ENCODE measurements at places on chromosomes 7 and 10. TPM values are rescaled to one million over a fixed set of nuclear protein-coding genes. Genes with fewer than 3 reads are reported as not detected.

NKX1-2 gene
- total RNA-seq: not detected

GRCh38 chr10:11351801-11352200, 259.6 kb downstream of the USP6NL start:
- no peak for DNase-seq

DNA sequence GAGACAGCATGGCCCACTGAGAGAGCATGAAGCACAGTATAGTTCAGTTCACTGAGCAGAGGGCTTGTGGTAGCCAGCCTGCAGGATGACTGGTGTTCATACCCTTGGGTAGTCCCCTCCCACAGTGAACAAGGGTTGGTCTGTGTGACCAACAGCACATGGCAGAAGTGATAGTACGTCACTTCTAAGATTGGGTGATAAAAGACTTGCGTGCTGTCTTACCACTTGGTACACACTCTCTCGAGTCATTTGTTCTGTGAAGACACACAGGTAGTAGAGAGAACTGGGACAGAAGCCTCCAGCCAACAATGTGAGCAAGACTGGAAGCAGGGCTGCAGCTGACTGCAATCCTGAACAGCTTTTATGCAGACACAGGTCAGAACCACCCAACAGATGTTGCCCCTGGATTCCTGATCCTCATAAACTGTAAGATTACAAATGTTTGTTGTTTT, 14.6 kb downstream of the EPC1 start:
- DNase-seq: no peak

DNA sequence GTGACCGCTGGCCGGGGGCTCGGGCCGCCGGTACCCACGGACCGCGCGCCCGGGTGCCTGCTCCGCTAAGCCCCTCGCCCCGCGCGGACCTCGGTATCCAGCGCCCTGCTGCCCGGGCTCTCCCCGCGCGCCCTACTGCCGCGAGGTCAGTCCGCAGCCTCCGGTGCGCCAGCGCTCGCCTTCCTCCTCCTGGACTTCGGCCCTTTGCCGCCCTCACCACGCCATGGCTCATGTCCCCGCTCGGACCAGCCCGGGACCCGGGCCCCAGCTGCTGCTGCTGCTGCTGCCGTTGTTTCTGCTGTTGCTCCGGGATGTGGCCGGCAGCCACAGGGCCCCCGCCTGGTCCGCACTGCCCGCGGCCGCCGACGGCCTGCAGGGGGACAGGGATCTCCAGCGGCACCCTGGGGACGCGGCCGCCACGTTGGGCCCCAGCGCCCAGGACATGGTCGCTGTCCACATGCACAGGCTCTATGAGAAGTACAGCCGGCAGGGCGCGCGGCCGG, 483 bp downstream of the GDF10 start:
- DNase-seq: no peak

GRCh38 chr7:146177301-146177700, 60.7 kb downstream of the CNTNAP2 start:
- no peak for DNase-seq

GRCh38 chr10:83459124-83459523, 680.2 kb upstream of the GHITM start:
- DNase-seq: no peak

- DNase-seq: no peak
Measured at GRCh38 chr7:40211276-40212003, 76.6 kb downstream of the SUGCT start.

- no peak for DNase-seq
Measured at GRCh38 chr7:148624735-148625134, 34.2 kb downstream of the C7orf33 start.

DNA sequence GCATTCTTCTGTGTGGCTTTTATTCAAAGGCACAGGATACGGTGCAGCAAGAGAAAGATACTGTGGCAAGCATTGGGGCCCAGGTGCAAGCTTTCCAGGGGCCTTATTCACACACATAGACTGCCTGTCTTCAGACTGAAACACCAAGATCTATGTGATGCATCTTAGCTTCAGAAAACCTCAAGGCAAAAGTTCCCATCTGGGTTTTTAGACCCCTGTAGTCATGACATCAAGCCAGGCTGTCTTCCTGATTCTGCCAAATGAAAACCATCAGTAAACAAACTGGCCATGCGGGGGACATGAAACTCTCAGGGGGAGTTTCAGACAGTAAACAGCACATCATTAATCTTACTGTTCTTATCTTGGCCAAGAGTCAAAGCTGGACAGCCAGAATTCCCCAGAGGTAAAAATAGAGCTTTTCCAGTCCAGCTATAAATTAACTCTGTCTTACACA, 9.8 kb downstream of the AGBL3 start:
- DNase-seq: no peak

ASAH2 gene
- 0.46 TPM for total RNA-seq

DNA sequence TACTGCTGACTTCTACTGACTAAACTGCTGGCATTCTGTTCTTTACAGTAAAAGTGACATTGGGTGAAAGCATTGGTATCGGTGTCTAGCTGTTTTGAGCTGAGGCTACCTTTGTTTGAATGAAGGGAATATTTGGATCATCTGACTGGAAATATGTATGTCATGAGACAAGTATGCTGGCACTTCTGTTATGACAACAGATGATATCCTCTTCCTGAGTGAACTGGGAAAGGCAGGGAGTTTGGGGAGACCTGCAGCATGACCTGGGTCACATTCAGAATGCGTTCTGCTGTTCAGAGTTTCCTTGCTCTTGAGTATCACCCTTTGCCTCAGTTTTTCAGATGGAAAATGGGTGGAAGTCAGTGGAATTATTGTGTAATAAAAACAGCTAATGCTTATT, 81.8 kb downstream of the PLCE1 start:
- no peak for DNase-seq

DNA sequence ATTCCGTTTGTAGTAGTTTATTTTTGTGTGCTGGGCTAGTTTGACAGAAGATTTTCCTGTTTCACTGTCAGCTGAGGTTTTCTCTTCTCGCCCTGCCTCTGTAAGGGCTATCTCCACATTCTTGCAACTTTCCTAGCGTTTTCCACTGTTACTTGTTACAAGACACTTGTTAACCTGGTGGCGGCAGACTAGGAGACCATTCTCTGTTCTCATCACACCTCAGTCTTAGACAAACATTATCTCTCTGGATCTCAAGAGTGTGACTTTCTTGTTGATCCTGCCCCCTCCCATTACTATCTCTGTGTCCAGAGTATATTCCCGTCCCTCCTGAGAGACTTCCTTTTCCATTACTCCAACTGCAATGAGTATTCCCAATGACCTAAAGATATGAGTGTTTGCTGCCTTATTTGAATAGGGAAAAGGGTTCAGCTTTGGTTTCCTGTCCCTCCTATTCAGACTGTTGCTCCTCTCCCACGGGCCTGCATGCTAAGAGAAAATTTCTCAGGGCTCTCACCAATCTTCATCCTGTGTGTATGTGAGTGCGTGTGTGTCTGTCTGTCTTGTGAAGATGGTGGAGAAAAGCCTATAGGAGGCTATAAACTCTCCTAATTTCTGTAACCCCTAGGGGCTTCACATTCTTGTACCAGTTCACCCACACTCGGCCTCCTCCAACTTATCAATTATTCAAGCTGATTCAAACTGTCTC, 722.4 kb upstream of the POT1 start:
- DNase-seq: no peak

- DNase-seq: no peak
Measured at GRCh38 chr10:45809837-45810236, 37.5 kb downstream of the AGAP4 start.

DNA sequence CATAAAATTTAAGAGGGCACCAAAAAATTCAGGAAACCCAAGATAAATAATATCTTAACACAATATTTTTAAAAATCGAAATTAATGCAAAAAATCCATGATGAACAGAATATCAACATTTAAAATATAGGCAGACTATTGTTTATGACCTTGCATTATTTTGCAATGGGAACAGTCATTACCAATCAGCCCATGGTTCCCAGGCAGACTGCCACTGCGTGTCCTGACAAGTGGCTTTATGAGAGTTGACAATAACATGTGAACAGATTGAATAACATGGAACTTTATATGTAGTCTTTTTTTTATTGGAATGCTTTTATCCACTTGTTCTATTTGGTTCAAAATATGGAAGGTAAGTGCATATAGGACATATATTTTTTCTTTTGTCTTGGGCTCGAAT, 3.1 kb upstream of the AVPI1 start:
- no peak for DNase-seq

PPP1R9A gene
- total RNA-seq: 9.3 TPM

ZNF736 gene
- total RNA-seq: 5.5 TPM

- DNase-seq: no peak
Measured at GRCh38 chr7:81802251-81802650, 32.4 kb upstream of the HGF start.

DNA sequence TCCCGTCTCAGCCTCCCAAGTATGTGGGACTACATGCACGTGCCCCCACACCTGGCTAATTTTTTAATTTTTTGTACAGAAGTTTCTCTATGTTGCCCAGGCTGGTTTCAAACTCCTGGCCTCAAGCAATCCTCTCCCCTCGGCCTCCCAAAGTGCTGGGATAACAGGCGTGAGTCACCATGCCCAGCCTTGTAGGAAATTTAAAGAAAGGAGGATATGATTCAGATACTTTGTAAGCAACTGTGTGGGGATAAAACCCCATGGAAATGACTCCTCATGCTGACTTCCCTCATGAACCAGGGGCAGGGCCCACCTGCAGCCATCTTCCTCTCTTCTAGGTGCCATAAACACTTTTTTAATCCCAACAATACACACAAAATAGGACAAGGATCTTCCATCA, 50.2 kb downstream of the APBB1IP start:
- DNase-seq: no peak

- peak; percentile 52 for DNase-seq
Measured at GRCh38 chr10:23067939-23068775, 27.2 kb upstream of the MSRB2 start.

DNA sequence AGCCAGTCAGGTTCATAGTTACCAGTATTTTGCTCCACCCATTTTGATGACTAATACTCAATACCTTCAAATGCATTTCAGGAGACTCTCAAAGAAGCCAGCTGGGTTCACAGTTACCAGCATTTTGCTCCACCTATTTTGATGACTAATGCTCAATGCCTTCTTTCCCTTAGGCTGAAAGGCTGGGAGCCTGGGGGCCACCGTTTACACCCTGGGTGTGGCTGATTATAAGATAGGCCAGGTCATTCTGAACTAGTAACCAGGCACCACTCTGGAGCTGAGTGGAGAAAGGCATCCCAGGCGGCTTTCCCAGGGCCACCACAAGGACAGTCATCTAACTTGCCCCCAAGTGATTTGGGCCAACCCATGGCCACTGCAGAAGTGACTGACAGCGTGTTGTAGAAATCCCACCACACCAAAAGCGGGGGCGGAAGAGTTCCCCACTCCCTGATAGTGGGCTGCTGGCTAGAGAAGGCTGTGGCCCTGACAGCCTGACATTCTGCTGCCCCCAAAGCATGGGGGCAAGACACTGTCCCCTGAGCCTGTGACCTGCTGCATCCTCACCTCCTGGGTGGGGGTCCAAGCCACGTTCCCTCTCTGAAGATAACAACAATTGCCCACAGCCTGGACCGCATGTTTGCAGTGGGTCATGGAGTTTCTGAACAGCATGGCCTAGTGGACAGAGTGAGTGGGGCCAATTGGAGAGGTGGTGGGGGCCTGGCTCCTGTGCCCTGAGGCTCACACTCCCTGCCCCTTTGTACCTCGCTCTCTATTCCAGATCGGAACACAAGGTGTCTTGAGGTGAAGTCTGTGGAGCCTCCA, 23.0 kb upstream of the ZNF488 start:
- DNase-seq: no peak

- no peak for DNase-seq
Measured at GRCh38 chr10:13706604-13707003, 119.8 kb downstream of the PRPF18 start.

OR2A1 gene
- not detected for total RNA-seq

DNA sequence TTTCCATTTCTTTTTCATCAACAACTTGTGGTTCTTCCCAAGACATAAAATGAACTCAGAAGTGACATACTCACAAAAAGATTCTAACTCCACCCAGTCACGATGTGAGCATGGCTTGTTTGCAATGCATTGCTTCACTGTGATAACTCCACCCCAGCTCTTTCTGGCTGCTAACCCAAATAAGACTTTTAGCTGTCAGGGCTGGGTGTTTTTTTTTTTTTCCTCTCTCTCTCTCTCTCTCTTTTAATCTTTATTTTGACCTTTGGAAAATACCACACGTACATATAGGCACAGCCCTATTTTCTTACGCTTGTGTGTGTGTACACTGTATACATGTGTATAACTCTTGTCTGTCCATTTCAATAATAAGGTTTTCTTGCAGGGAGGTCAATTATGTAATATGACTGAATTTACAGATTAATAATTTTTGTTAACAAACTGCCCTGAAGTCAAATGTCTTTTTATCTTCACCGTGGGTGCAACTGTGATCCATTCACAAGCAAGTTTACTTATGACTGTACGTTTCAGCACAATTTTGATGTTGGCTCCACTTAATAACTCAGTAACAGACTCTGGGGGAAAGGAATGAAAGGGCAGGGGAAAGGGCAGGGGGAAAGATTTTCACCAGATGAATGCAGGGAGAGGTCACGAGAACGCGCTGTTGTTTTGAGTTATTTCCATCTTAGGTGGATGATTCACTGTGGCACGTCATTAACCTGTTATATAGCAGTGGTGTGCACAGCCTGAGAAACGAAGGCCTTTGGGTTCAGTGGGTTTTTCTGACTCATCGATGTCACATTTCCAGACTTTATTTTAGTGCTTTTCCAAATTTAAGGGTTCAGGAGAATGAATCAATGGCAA, 49.1 kb downstream of the APBB1IP start:
- no peak for DNase-seq

DNA sequence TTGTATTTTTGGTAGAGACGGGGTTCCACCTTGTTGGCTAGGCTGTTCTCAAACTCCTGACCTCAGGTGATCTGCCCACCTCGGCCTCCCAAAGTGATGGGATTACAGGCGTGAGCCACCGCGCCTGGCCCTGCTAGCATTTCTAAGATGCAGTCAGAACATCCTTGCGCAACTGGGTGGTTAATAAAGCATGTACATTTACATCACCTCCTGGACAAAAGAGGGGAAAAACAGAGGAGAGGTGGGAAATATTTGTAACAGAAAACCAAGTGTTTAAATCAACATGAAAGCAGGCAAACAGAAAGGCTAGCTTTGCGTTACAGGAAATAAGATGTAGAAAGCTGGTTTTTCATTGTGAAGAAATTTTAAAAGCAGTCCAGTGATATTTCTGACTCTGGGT, 220.9 kb upstream of the KMT2E start:
- DNase-seq: no peak

PSPH gene
- 55.8 TPM for total RNA-seq

DNA sequence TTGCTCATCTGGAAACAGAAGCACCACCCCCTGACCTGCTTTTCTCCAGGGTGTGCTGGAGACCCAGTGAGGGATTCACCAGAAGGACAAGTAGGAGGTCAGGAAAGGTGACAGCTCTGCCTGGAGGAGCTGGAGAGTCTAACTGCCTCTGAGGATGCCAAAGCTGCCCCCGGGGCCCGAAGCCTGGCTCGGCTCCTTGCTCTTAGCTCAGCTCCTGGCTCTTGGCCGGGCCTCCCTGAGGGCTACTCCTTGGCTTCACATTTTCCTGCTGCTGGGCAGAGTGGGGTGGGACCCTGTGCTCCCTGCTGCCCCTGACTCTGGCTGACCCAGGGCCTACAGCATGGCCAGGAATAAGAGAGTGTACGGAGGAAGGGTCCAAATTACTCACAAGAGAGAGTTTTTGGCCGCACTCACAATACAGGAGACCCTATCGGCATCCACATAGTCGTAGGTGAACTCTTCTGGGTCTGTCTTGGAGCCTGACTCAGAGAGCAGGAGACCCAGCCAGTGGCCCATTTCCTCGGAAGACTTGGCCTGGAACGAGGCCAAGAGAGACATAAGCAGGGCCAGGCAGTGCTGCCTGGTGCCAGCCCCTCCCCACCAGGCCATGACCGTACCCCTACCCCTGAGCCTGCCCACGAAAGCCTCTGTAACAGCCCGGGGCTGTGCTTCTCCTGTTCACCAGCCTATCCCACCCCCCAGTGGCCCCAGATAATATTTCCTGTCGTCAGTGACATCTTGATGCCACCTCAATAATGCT, 63.1 kb downstream of the VWA2 start:
- DNase-seq: no peak
